ENCODE measurements at places on chromosomes 3 and 15.

GRCh38 chr3:120688121-120688520, 6.1 kb upstream of the HGD start:
- no peak for DNase-seq

- DNase-seq: no peak
Measured at GRCh38 chr3:66469220-66469640, 31.6 kb downstream of the LRIG1 start.

DNA sequence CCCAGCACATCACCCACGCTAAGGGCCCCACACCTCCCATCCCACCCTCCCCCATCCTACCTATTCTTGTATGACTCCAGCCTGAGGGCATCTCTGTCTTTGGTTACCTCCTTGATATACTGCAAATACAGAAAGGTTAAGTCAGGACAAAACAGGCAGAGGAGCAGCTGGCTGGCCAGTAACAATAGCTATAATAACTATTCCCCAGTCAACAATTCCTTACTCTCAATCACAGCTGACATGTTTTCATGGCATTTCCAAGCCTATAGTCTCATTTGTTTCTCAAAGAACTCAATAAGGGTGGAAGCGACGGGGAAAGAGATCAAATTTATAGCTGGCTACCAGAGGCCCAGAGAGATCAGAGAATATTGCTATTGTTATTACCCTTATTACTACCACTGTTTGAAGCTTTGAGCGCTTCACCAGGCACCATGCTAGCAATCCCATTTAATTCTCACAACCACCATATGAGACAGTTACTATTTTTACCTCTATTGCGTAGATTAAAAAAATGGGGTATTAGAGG, 93.0 kb upstream of the C2CD4B start:
- no peak for DNase-seq

GRCh38 chr3:164024786-164025185, 1053.5 kb downstream of the SI start:
- no peak for DNase-seq

DNA sequence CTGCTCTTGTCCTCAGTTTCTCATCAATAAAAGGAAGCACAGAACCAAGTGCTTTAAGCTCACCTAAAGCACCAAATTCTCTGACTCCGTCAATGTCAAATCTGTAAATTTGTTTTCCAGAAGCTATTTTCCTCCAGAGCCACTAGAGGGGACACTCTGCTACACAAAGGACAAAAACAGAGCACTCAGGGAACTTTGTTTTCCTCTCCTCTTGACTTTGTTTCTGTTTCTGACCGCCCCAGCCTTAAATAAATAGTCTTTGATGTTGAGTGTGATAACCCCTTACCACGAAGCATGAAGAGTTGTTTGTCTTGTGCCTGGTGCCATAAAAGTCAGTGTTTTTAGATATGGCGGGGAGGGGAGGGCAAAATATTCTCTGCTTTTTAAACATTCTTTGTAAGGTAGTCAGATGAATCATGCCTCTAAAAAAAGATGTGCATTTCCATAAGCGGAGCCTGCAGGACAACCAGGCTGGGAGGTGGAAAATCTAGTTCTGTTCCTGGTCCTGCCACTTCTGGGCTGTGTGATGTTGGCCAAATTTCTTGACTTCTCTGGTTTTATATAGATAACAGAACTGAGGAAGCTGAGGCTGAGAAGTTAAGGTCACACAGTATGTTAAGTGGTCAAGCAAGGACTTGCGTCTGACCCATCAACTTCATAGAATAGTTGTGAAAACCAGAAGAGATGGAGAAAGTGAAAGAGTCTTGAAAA, 7.3 kb upstream of the ZBTB38 start:
- no peak for DNase-seq

DNA sequence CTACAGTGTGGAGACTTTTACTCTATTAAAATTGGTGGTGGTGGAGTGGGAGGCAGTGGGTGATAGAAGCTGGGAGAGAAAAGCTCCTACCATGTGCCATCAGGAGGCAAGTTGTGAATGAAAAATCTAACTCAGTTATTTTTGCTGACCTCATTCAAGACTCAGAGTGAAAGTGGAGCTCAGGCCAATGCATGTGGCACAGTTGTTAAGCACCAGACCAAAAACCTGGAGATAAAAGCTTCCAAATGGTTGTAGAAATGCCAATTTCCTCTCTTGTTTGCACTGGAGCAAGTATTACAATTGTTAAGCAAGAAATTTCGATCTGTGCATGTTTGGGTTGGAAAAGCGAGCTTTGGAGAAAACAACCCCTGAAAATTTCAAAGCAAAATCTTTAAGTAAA, 81.5 kb upstream of the PRICKLE2 start:
- DNase-seq: no peak

DNA sequence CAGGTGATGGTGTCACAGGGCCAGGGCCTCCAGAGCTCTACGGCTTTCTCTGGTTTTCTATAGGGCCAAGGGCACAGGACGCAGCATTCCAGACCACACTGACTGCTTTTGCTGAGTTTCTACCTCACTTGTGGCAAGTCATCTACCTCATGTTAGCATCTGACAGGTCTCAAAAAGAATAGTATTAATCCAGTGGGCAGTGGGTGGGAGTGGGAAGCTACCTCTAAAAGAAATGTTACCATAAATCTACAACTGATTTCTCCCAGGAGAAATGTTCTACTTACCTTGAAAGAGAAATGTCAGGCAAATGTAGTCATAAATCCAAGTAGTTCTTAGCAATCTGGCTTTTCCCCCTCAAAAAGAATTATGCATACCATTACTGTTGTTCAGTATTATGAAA, 55.7 kb upstream of the CCR4 start:
- DNase-seq: no peak

DNA sequence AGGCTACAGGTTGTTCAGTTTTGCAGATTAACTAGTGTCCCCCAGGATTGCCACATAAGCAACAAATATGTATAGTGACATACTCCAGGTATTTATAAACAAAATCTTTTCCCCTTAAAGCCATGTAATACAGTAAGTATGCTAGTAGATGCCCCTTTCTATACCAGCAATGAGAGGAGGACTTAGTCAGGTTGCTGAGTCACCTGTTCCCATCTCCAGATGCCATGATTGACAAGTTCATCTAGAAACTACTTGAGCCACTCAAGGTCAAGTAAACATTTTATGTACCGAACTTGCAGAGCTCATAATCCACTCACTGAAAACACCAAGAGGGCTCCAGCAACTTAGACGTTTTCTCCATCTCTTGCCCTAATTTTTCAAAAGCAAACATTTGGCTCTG, 18.2 kb downstream of the SLC9A9 start:
- no peak for DNase-seq

- no peak for DNase-seq
Measured at GRCh38 chr15:87661454-87662355, 594.8 kb downstream of the NTRK3 start.

DNA sequence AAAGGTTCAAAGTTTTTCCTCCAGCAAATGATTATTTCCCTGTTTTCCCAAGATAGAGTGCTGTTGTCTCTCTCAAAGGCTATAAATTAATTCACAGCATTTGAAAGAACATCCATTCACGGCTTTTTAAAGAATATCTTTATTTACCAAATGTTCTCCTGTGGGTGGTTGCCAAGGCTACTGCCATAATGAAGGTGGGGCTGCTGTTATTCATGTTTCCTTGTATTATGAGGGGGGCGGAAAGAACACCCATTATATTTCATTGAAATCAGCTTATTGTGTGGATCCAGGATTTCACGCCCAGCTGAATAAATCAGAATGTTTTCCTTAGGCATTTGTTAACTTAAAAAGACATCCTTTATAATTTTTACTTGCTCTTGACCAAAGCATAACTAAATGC, 10.1 kb downstream of the SRP14 start:
- no peak for DNase-seq

Data from liver (tissue), 10 donors.